ENCODE measurements at places on chromosomes 11 and 22.
A peak's percentile ranks its signal among the peaks of the same experiment; 100 is the strongest.

DNA sequence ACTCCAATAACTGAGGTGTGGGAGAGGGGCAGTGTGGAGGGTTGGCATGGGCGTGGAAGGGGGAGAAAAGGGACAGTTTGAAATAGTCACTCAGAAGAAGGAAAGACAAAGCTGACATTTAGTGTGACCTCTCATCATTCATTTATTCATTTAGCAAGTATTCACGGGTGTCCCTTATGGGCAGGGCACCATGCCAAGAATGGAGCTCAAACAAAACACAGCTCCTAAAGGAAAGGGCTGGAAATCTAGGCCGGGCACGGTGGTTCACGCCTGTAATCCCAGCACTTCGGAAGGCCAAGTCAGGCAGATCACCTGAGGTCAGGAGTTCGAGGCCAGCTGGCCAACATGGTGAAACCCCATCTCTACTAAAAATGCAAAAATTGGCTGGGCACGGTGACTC is 19.4 kb upstream of the DGKZ start:
- DNase-seq, result no peak

DNA sequence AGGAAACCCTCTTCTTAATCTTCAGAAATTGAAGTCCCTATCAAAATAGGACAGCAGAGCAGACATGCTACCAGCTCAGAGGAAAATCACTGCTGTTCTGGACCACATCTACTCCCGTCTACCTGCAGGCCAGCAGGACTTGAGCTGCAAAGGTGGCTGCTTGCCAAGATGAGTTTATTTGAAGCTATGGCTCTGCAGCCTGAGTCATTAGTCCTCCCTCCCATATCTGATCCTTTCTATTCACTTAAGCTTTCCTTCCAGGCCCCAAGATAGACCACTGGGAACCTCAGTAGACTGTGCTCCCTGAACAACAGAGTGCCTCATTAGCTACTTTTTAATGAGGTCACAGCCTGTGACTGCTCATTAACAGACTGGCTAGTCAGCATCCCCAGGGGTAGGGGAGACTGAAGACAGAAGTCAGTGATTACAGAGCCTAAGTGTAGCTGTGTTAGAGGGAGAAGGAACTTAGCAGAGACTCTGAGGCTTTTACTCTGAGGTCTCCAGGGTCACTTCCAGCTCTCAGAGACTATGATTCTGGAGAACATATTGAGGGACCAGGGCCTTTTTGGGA is 6.8 kb upstream of the OR10A2 start:
- no peak for DNase-seq

GRCh38 chr22:46131151-46131587 is 19.2 kb upstream of the PPARA start:
- no peak for DNase-seq

DNA sequence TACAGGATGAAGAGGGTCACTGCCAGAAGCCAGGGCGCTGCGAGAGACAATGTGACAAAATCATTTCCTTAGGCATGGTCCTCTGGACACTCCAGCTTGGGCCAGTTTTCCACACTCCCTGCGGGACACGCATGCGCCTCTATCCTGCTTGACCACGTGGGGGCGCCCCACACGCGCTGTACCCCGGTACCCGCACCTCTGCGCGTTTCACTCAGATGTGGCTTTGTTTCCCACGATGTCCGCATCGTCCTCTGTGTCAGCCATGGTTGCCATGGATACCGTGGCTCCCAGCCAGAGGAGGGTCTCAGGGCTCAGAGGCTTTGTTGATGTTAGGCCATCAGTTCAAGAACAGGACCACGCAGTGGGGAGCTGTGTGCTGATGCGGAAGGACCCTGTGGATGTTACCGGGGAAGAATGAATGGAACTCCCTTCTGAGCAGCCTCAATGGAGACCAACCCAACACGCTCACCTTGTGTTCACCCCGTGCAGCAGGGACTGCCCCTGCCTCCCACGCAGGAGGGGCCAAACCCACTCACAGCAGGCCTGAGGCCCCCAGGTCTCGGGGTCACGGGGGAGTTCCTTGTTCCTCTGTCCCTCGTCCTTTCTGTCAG is 101.1 kb upstream of the SLC22A12 start:
- DNase-seq, result peak; percentile 74

DNA sequence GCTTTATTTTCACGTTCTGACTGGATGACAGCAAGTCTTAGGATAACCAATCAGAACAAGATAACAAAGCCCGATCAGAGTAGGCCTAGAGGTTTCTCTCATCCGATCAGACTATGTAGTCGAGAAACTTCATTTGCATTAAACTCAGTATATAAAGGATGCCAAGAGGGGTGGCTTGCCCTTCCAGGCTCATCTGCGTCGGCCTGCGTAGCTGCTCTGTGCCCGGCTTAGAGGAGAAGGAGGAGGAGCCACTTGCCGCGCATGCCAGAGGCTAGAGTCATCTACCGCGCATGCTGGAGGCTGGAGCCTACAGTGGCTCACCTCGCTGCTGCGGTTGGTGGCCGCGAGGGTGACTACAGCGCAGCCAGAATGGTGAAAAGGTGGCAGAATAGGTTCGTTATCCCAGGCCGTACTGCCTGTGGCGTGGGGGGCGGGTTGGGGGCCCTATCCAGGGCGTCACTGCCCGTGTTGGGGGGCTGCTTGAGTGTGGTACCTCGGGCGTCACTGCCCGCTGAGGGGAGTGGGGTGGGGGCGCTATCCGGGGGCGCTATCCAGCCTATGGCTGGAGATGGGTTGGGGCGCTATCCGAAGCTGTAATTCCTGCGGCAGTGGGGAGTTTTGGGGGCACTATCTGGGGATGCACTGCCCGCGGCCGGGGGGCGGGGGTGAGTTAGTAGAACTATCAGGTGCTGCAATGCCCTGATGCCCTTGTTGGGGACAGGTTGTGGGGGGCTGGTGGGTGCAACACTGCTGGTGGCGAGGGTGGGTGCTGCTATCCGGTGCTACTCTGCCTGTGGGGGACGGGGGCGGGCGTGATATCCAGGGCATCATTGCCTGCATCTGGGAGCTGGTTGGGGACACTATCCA is at the start of gene RFPL2:
Gene RFPL2 (minus strand): TSS at position 218 of the 867 bp plus-strand sequence. CDS start 2,622 bp downstream, outside the sequence.
- peak; percentile 69 for DNase-seq

DNA sequence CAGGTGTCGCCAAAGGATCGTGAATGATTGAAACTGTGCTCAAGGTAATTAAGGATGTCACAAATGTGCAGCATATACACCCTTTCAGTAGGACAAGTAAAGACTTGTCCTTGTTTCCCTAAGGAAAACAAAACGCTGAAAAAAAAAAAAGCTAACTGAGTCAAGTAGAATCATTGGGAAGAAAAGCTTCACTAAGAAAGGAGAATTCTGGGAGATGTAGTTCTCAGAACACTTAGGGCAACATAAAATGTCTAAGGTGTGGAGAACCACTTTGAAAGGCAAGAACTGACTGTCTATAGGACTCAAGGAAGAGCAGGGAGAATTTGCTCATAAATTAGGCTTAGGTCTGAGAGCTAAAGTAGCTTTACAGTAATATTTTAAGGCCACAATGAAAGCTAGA is 2.9 kb upstream of the OR5T1 start:
- DNase-seq, result no peak

GRCh38 chr11:115518983-115519628 is 14.9 kb upstream of the CADM1 start:
- no peak for DNase-seq

- no peak for DNase-seq
Observed at GRCh38 chr11:66716996-66717395, 12.0 kb downstream of the SPTBN2 start.
